ENCODE measurements at places on chromosomes 4 and X.

DNA sequence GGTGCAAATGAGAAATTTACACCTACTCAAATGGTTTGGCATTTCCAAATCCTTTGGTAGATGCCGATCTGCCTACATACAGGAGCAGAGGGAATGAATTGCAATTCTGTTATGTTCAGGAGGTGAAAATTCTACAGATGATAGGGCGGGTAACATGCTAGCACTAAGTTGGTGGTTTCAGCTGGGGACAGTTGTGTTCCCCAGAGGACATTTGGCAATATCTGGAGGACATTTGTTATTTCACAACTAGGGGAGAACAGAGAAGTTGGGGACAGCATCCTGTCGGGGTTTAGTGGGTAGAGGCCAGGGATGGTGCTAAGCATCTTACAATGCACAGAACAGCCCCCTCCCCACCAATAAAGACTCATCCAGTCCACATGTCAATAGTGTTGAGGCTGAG, 96.5 kb upstream of the PUDP start:
- no peak for DNase-seq

GRCh38 chr4:129080129-129080528, 13.2 kb downstream of the SCLT1 start:
- no peak for DNase-seq

GRCh38 chrX:41381685-41382084, 47.7 kb downstream of the DDX3X start:
- no peak for DNase-seq

DNA sequence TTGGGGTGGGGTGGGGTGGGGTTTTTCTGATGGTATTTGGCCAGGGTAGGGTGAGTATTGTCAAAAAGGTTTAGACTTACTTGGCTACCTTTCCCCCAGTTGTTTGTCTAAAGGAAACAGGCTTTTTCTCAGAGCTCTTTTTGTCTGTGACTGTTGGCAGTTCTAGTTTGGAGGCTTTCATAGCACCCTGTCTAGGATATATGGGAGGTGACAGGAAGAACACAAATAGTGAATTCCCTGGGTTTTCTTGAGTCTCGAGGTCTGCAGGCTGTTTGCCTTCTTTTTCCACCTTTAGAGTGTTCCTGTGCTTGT, 13.5 kb downstream of the RPS6KA3 start:
- no peak for DNase-seq

GRCh38 chr4:48509543-48509942, 19.5 kb downstream of the ZAR1 start:
- DNase-seq: no peak

GRCh38 chr4:2280531-2281300, 18.8 kb upstream of the MXD4 start:
- no peak for DNase-seq

- no peak for DNase-seq
Measured at GRCh38 chrX:154434394-154435168, 2.4 kb upstream of the GDI1 start.

GRCh38 chr4:101292901-101293300, 54.4 kb downstream of the PPP3CA start:
- no peak for DNase-seq

DNA sequence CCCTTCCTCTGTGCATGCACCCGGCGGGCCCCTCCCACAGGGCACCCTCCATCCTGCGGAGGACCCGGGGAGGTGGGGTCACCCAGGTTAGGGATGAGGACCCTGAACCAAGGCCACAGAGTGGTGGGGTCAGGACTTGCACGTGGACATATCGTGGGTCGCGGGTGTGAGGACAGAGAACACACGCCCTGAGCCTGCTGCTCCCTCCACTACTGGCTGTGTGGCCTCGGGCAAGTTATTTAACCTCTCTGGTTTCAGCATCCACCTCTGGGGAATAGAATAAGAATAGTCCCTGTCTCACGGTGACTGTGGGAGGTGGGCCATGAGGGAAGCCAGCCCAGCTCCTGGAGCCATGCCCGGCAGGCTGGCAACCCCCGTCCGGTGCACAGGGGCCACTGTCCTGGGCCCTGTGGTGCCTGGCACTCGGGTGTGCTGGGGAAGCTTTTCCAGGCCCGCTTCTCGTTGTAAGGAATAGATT, 5.1 kb downstream of the PSAPL1 start:
- DNase-seq: no peak

- DNase-seq: no peak
Measured at GRCh38 chr4:15378062-15378461, 49.8 kb upstream of the C1QTNF7 start.

- no peak for DNase-seq
Measured at GRCh38 chr4:109191216-109191615, 111.2 kb downstream of the COL25A1 start.

DNA sequence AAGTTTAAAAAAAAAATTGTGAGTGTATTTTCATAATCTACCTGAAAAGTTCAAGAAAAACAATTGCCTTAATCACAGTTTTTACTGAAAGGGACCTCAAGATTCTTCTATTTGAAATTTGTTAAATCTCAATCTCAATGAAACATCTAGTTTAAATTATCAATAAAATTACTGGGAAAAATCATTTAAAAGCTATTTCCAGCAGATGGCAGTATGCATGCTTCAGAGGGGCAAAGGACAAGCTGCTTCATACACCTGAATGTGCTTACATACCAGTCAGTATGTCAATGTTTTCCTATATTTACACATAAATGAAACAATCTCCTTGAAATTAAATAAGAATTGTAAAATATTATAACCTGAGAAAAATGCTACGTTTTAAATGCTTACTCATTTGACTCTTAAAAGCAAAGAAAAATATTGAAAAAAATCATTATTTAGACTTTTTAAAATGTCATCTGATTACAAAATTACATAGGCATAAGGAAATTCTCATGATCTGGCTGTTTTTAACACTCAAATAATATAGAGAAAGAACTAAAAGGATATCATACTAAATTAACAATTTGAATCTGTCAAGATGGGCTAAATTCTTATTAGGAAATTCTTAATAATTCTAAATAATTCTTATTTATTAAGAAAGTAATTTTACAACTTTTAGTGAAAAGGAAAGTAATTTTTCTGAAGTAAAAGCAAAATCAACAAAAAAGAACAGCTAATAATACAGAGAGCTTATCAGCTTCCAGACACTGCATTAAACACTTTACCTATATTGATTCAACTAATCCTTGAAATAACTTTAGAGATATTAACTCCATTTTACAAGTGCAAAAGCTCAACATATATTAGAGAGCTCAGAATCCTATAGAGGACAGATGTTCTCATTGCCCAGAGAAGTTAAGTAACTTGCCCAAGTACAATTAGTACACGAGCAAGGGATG, 242.1 kb downstream of the ADAMTS3 start:
- DNase-seq: no peak

DNA sequence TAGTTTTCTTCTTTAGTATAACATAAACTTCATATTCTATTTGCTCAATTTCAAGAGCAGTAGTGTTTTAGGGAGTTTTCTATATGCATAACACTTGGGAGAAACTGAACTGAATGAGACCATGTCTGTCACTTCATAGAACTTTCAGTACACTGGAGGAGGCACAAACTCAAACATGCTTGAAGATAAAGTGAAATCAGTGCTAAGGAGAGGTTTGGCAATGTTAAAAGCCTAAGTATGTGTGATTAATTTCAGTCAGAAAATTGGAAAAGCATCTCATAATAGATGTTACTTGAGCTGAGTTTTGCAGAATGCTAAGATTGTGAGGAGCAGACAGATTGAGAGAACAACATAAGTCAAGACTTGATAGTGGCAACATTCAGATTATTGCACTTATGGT, 411.2 kb upstream of the HS3ST1 start:
- no peak for DNase-seq

DNA sequence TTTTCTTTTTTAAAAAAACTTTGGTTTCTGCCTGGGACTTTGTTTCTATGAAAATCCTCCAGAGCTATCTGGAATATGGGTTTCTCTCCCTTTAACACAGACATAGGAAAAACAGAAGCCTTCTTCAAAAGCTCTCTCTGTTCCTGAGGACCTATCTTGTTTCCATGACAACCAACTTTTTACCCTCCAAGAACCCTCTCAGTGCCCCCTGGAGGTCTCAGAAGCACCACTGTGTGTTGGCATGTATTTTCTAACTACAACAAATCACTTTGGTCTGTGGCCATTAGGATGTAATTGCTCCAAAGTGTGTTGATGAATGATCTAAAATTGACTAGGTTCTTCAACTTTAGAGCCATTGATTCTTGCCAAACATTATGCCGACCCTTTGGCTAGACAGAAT, 1331.6 kb downstream of the ADGRL3 start:
- no peak for DNase-seq

DNA sequence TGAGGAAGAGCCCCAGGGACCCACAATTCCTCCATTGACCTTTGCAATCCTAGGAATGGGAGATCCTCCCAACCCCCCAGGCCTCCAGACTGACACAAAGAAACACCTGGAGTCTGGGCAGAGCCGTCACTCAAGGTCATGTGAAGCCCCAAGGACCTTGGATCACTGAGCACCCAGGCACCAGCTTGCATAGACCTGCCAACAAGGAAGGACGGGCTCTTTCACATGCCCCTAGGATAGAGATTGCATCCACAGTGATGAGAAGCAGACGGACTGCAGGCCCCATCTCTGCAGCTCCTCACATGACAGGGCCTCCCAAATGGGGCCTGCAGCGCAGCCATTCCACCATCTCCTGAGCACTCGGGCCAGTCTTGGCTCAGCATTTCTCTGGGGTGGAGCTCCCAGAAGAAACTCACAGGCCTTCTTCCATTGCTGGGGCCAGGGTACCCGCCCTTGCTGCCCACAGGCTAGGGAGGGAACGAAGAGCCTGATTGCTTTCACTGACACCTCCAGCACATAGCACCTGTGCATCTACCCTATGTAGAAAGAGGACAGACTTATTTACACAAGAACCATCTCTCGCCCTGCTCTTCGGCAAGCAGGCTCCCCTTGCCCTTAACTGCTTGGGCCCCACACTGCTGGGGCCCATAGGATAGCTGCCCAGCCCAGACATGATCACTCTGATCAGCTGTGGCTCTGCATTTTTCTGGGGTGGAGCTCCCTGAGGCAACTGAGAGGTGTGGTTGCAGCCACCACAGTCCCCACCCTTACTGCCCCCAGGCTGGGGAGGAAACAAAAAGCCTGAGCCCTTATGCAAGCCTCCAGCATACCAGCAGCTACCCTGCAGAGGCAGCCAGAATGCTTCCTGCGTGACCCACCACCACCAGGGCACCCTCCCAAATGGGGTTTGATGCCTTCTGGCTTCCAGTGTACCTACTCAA, 185.7 kb upstream of the ZCCHC13 start:
- DNase-seq: no peak

DNA sequence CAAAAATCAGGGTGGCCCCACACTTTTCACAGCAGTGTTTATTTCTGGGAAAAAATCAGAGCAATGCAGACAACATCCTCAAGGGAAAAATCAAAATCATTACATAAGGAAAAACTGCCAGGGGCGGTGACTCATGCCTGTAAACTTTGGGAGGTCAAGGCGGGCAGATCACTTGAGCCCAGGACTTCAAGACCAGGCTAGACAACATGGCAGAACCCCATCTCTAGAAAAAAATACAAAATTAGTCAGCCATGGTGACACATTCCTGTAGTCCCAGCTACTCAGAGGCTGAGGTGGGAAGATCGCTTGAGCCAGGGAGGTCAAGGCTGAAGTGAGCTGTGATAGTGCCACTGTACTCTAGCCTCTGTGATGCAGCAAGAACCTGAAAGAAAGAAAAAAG, 102.8 kb downstream of the NAF1 start:
- DNase-seq: no peak

- DNase-seq: no peak
Measured at GRCh38 chr4:180695851-180696250, 1547.4 kb upstream of the TENM3 start.

- DNase-seq: peak; percentile 5
Measured at GRCh38 chr4:64158648-64159326, 250.5 kb downstream of the TECRL start.

DNA sequence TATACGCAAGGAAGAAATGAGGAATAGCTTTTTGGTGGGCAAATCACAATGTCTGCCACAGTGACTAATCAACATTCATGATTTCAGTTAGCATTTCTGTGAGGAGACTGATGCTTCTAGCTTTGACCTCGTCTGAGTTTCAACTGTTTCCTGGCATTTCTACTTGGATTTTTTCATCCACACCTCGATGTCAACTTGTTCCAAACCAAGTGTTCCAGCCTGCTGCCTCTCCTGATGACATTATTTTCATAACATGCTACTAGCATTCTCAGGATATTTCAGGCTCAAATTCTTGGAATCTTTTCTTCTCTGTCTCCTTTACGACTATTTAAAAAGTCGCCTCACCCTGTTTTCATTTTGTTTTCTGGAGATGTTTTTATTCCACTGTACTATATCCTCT, 90.3 kb upstream of the TEX13D start:
- no peak for DNase-seq

- no peak for DNase-seq
Measured at GRCh38 chrX:147637190-147637589, 274.5 kb upstream of the FMR1 start.

DNA sequence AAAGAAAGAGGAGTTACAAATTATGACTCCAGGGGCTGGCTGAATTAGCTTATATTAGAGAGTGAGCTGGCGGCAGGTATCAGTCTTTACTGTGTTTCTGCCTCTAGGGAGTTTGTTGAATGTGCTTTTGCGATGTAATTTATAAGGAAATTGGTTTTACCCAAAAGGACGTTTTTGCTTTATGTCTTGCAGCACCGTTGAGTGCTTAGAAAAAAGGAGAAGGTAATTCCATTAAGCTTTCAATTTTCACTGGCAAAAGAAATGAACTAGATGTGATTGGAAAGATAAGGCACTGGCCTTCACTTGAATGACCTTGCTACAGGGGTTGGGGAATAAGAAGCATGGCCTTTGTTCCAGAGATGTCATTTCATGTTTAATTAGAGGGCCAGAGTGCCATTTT, 74.9 kb upstream of the CBR4 start:
- no peak for DNase-seq

- no peak for DNase-seq
Measured at GRCh38 chrX:1361910-1362309, 25.3 kb downstream of the IL3RA start.

DNA sequence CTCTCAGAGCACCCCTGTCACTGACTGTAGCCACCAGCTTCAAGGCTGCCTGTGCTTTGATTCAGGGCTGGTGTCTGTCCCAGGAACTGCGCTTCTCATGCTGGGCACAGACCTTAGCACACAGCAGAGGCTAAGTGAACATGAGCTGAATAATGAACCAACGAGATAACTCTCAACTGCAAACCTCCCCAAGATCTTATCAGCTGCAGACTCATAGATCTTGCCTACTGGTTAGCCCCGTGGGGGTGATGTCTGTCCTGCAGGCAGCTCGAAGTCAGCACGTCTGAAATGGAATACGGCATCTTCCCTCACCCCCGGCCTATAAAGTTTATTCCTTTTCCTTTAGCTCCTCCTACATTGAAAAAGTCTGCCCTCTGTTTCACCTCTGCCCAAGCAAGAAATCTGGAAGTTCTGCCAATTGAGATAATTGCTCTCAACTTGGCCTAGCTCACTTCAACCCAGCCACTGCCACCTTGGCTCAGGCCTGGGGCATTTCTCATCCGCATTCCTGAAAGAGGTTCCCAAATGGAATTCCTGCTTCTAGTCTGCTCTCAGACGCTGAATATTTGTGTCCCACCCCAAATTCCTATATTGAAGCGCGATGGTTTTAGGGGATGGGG, 73.7 kb downstream of the GATB start:
- DNase-seq: no peak

GRCh38 chr4:174714393-174715211, 114.4 kb downstream of the GLRA3 start:
- DNase-seq: no peak
